ENCODE measurements at places on chromosomes 6 and 20.

DNA sequence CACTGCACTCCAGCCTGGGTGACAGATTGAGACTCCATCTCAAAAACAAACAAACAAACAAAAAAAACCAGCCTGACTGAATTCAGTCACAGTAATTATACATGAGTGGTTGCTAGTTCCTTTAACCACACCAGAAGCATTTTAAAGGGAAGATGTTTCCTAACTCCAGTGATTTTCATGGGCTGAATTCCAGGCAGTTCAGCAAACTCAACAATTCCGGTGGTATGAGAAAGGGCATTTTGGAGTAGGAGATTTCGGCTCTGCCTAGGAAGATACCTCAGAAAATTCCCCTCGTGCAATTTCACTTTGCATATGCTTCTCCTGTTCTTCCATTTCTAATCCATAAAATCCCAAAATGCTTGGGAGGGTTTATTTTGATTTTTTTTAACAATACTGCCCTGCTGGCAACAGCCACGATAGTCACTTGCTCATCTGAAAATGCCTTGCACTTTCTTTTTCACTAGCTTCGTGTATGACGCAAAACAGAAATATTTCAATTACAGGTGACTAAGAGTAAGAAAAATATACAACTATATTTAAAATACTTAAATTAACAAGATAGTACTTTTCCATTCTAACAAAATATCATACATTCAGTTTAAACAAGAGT lies 48.3 kb upstream of the IPCEF1 start:
- no peak for DNase-seq

GRCh38 chr6:166032366-166033200 lies 135.1 kb downstream of the TBXT start:
- no peak for DNase-seq

- no peak for DNase-seq
Observed at GRCh38 chr6:166760288-166760687, 133.2 kb upstream of the RPS6KA2 start.

DNA sequence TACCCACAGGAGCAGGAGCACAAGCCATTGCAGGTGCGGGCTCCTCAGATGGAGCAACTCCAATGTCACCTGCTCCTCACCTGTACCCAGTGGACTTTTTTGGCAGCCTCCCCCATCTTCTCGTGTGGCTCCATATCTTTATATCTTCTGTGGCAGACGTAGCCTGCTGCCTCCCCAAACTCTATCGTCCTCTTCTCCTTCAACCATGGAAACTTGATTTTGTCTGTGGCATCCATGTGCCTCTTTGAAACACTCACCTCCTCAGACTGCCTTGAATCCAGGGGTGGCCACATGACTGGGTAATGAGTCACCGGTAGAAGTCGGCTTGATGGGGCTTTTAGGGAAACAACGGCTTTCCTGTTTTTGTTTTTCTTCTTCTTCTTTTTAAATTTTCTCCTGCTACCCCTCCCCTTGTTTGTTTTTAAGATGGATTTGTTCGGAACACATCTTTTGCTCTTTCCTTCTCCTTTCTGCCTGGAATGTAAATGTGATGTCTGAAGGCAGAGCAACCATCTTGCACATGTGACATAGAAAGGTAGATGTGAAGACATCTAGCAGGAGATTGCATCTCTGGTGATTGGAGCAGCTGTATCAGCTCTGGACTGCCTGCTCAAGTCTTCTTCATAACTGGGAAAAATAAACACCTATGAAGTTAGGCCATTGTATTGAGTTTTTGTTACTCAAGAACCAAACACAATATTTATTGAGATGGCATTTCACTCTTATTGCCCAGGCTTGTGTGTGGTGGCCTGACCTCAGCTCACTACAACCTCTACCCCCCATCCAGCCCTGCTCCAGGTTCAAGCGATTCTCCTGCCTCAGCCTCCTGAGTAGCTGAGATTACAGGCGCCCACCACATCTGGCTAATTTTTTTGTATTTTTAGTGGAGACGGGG lies 69.9 kb upstream of the DDR1 start:
- no peak for DNase-seq

- no peak for DNase-seq
Observed at GRCh38 chr20:12673352-12673751, 335.4 kb upstream of the SPTLC3 start.

GRCh38 chr20:59405226-59406200 lies 105.1 kb downstream of the EDN3 start:
- DNase-seq: no peak

GRCh38 chr6:3831761-3832530 lies 17.2 kb upstream of the FAM50B start:
- no peak for DNase-seq

DNA sequence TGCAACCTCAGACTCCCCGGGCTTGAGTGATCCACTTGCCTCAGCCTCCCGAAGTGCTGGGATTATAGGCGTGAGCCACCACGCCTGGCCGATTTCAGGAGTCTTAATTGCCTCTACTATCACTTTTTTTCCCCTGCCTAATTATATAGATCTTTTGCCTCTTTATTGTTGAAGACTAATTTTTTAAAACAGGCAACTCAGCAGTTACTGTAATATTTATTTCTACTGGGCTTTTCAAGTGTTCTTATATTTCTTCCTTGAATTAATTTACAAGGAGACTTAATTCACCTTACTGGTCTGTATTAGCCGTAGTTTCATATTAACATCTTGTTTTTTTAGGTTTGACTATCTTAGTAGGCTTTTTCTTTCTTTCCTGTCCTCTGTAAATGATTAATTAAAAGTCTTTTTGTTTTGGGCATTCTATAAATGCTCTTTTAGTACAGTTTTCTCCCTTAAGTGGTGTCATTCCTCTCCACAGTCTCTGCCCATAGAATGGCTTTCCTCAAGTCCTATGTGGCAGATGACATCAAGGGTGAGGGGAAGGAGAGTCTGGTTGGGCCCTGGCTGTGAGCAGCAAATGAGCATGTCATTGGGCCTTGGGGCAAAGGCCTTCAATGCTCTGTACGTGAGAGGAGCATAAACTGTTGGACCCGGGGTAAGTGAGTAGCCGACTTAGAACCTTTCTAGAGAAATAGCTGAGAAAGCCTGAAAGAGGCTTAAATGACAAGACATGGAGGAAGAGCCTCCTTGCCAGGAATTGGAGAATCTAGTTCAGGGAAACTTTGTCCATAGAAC lies 36.0 kb downstream of the ANKS1A start:
- DNase-seq: no peak

- DNase-seq: no peak
Observed at GRCh38 chr6:136969930-136970329, 47.8 kb downstream of the SLC35D3 start.

GRCh38 chr6:38271081-38271480 lies 368.6 kb downstream of the BTBD9 start:
- no peak for DNase-seq

GRCh38 chr6:130788954-130789353 lies 38.3 kb upstream of the SMLR1 start:
- no peak for DNase-seq

DNA sequence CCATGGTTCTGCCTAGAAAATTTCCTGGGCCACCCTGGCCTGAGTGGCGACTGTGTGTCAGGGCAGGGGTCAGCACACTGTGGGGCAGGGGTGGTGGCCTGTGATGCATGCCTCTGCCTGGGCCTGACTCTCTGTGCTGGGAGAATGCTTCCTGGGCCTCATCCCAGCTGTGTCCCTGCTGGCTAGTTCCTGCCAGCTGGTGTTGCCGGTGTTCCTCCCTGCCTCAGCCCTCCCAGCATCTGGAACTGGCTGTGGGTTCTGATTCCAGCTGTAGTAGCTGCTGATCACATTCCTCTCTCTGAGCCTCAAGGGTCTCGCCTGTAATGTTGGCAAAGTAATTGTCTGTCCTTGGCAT lies 101.5 kb downstream of the SYCP2 start:
- DNase-seq: no peak

GRCh38 chr20:13271977-13272975 lies 51.2 kb downstream of the ISM1 start:
- no peak for DNase-seq

- no peak for DNase-seq
Observed at GRCh38 chr6:131124336-131125071, 10.8 kb upstream of the AKAP7 start.

DNA sequence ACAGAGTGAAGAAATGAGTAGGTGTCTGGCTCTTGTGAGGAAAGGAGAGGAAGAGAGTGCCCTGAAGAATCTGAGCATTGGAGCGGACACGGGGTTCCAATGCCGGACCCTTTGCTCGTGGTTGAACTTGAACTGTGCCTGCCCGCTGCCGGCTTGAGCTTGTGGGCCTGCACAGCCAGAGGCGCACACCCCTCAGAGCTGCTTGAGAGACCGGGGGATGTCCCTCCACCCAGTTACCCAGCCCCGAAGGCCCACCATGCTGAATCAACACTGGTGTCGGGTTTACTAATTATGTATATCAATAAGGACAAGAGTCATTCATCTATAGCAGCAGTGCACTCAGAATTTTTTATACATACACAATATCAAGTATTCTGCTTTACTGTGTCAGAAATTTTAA lies 218.3 kb upstream of the CST7 start:
- DNase-seq: no peak

GRCh38 chr20:58651559-58651945 lies 469 bp downstream of the STX16 start:
- no peak for DNase-seq

GRCh38 chr6:3861424-3861823 lies 12.3 kb downstream of the FAM50B start:
- no peak for DNase-seq

DNA sequence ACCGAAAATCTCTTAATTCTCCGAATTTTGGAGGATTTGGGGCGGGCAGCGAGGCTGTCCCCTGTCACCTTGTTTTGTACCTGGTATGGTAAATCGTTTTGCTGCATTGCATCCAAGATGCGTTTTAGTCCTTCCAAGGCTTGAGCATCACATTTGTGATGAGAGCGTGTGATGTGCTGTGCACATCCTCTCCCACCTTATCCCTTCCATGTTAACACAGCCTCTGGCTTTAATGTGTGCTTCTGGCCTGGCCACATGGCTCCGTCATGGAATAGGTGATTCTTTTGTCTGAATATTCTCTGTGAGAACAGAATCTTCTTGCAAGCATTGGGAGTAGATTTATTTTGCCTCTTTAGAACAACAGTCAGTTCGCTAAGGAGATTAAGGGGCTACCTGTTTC lies 763 bp downstream of the TMEM14A start:
- no peak for DNase-seq

DNA sequence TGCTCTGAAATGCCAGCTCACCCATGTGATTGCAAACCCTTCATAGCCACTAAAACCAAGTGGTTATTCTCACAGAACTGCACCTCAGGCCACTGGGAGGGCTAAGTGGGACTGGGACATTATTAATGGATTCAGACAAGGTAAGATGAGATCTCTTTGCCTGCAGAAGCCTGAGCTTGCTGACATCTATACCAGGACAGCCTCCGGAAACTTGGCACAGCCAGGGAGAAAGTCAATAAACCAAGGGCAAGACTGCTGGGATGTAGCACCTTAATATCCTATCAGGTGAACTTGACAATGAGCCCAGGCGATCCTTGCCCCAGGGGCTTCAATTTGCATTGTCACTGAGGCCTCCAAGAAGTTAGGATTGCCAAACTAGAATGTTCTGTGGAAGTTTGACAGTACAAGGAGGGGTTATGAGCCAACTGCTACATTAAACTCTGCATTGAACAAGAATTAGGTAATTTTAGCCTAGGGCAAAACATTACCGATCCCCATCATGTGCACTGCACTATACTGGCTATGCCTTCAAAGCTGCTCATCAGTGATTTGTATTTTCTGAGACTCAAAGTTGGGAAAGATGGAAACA lies 60.1 kb upstream of the RALGAPA2 start:
- DNase-seq: no peak

DNA sequence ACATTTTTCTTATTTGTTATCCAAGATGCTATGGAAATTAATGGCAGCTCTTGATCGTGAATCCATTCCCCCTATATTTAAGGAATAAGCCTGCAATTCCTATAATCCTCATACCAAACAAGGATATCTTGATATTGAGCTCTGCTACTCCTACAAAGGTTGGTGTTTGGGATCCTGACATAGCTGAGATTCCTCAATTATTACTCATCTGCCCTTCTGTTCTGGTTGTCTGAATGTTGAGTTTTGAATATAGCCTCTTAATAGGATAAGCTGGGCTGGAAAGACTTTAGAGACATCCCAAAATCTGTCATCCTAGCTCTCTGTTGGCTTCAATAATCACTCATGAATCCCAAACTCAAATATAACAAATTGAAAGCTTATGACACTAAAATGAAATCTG lies 49.9 kb downstream of the CLIC5 start:
- DNase-seq: no peak

- DNase-seq: no peak
Observed at GRCh38 chr6:163984124-163984936, 569.8 kb downstream of the QKI start.

DNA sequence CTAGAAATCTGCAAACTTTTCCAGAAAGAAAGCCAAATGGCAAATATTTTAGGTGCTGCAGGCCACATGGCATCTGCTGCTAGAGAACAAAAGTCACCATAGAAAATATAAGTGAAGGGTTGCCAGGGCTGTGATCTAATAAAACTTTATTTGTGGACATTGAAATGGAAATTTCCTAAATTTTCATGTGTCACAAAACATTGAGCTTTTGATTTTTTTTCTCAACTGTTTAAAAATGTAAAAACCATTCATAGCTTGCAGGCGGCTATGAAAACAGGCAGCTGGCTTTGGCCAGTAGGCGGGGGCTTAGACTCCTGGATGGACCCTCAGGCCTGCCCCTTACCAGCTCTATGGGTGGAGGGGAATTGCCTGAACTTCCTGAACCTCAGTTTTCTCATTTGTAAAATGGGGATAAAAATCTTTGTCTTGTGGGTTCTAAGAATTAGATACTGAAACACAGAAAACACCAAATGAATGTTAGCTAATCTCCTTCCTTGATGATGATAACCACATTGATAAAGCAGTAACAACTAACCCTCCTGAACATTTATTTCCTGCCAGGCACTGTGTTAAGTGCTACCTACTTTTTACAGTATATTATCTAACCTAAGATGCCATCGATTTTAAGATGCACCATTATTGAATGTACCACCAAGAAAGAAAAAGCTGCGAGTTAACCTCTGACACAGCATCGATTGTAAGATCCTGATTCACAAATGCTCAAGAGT lies 85.5 kb downstream of the SLC22A23 start:
- no peak for DNase-seq

- DNase-seq: no peak
Observed at GRCh38 chr6:37822851-37823682, 3.5 kb downstream of the ZFAND3 start.

DNA sequence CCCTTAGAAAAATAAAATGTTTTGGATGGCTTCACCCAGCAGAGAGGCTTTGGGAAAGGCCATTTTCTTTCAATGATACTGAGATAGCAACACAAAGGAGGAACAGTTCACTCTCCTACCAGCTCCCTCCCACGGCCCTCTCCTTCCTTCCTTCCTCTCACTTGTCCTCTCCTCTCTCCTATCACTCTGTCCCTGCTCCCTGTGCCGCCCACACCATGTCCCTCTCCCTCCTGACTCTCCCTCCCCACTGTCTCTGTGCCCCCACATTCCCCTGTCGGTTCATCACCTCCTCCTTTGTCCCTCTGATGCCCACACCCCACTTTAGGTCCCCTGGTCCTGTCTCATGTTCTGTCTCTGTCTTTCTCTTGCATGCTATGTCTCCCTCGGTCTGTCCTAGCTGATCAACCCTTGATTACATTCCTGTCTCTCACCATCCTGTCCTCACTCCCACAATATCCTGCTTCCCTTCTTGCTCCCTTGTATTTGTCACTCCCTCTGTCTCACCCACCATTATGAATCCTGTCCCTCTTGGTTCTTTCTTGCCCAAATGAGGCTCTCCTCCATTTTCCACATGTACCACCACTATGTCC lies 30.1 kb downstream of the ELMO2 start:
- no peak for DNase-seq

- DNase-seq: no peak
Observed at GRCh38 chr6:4809999-4810918, 34.1 kb downstream of the CDYL start.

GRCh38 chr6:169915769-169916550 lies 164.5 kb downstream of the ERMARD start:
- DNase-seq: no peak
